ENCODE measurements at places on chromosomes 4 and X.

- no peak for DNase-seq
Measured at GRCh38 chr4:162498168-162498567, 334.4 kb upstream of the FSTL5 start.

DNA sequence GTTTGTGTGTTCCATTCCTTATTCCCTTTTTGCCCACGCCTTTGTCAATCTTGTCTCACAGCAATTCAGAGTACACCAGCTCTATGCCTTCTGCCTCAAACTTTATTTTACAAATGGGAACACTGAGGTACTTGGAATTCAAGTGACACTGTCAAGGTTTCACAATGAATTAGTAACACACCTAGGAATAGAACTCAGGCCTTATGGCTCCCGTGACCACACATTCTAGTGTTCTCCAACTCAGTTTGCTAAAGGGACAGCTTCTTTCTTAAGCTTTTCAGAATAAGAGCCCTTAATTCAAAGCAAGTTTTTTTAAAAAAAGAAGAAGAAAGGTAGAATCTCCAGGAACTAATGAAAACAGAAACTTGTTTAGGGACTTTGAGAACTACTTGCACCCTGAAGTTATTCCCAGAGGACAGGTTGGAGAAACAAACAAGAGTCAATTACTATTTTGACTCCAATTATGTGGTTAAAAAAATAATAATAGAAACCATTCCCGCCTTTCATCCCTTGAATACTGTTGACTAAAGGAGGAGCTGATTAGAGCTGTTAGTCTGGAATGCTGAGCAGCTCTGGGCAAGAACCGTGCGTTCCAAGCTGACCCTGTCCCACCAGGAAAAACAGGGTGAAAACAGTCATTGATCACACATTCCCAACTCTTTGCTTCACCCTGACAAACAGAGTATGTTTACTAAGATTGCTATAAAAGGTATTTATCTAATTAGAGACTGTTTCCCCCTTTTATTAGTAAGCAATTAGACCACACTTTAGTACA, 408.8 kb upstream of the CNKSR2 start:
- DNase-seq, result no peak

DNA sequence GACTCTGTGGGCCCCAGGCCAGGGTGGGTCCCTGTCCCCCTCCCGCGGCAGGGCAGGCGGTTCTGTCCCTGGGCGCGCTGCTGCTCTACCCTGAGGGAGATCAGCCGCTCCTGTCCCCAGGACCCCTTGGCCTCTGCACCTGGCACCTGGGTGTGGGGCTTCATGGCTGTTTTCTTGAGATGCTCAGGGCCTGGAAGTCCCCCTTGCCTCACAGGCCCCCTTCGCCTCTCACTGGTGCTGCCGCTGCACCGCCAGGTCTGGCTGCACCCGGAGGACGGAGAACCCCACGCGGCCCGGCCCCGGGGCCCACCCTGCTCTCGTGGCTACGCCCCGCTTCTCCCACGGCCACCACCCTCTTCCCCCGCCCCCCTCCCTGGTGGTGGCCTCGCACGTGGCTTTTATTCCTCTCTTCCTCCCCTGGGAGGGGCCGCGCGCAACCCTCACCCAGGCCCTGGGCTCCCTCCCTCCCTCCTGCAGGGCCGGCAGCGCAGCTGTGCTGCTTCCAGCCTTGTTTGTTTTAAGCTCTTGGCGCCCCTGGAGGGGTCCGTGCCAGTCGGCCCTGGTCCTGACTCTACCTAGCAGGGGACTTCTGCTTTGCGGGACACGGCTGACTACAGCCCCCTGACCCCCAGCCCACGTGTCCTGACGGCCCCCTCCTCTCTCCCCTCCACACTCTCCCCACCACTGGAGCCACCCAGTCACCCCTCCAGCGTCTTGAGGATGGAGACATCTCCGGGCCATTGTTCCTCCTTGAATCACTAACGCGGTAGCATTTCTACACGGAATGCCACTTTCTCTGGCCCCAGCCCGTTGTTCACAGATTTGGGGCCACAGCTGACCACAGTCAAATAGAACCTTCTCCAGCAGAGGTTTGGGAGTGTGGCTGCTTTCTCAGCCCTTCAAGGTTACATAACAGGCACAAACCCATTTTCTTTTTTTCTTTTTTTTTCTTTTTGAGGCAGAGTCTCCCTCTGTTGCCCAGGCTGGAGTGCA, 20.6 kb upstream of the CLDN24 start:
- no peak for DNase-seq

DNA sequence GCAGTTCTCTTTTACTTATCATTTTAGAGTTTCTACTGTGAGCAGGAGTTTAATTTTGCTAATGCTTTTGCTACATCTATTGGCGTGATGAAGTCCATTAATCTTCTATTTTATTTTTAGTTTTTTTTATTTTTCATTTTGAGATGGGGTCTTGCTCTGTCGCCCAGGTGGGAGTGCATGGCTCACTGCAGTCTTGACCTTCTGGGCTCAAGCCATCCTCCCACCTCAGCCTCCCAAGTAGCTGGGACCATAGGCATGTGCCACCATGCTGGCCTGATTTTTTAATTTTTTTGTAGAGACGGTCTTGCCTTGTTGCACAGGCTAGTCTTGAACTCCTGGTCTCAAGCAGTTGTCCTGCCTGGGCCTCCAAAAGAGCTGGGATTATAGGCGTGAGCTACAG, 9.4 kb downstream of the ZFX start:
- DNase-seq, result no peak

- no peak for DNase-seq
Measured at GRCh38 chrX:123731258-123731986, 1.4 kb downstream of the THOC2 start.

GRCh38 chrX:19739683-19740082, 147.7 kb downstream of the SH3KBP1 start:
- DNase-seq, result peak; percentile 15

DNA sequence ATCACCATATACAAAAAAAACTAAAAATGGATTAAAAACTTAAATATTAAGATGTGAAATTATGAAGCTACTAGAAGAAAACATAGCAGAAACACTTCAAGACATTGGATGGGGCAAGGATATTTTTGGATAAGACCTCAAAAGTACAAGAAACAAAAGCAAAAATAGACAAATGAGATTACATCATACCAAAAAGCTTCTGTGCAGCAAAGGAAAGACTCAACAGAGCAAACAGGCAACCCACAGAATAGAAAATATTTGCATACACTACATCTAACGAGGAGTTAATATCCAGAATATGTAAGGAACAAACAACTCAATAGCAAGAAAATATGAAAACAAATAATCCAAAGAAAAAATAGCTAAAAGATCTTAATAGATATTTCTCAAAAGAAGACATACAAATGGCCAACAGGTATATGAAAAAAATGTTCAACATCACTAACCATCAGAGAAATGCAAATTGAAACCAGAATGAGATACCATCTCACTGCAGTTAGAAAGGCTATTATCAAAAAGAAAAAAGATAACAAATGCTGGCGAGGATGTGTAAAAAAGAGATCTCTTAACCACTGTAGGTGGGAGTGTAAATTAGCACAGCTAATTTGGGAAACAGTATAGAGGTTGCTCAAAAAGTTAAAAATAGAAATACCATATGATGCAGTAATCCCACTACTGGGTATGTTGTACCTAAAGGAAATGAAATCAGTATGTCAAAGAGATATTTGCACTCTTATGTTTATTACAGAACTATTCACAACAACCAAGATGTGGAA, 17.8 kb upstream of the LRCH2 start:
- peak; percentile 10 for DNase-seq

GRCh38 chr4:54877006-54877405, 219.2 kb downstream of the KIT start:
- no peak for DNase-seq

DNA sequence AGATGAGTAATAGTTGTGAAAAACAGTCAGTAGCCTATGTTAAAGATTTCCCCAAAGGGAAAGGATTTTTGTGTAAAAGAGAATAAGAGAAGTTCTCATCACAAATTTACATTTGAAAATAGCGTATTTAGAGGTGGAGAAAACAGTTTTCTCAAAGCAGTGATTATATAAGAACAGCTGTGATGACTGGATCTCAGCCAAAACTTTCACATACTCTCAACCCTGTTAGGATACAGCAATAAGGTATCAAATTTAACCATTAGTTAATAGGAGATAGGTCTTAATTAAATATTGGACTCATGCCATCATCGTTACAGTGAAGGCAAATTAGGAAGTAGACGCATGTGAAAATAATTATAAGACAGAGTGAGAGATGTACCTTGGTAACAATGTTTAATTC, 622.7 kb downstream of the PCDH18 start:
- DNase-seq, result no peak

GRCh38 chr4:87257523-87257922, 37.1 kb upstream of the KLHL8 start:
- peak; percentile 22 for DNase-seq

GRCh38 chr4:164542431-164542830, 211.5 kb upstream of the SMIM31 start:
- DNase-seq, result no peak

- DNase-seq, result no peak
Measured at GRCh38 chrX:1535241-1536041, 1.5 kb downstream of the P2RY8 start.

- no peak for DNase-seq
Measured at GRCh38 chrX:65706041-65706828, 38.8 kb downstream of the MSN start.

GRCh38 chr4:141328560-141329173, 108.0 kb downstream of the ZNF330 start:
- no peak for DNase-seq

GRCh38 chr4:3221184-3221494, 27.8 kb upstream of the MSANTD1 start:
- no peak for DNase-seq

DNA sequence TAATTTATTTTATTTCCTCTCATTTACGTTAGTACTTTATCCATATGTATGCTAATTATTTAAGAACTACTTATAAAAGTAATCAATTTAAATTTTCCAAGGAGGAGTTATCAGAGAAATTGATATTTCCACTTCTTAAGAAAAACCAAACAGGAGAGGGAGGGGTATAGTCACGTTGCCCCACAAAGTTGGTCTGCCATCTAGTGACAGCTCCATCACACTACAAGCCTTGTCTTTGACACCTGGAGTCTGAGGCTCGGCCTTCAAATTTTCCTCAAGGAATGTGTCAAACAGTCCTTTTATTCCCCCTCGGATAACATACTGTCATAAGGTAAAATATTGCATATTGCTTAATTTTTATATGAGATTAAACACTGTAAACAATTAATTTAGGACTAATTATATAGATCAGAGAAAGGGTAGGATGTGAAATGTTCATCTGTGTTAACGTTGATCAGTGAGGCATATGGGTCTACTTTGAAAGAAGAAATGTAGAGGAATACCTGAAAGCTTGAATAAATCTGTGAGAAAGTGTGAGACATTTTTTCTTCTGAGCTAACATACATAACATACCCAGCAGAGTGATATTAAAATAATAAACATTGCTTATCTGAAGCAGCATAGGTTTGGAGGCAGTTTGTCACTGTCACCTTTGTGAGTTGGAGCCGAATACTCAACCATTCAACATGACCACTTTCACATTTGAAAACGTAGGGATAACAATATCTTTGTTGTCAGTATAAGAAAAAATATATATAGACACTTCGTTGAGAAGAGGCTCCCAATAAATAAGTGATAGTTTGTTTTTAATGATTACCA, 114.4 kb downstream of the GLRA3 start:
- DNase-seq, result peak; percentile 2

Measured in G401 (cell line).